Large intestine (tissue), 12 donors: ENCODE measurements at places on chromosomes 5 and 9. TPM values are rescaled to one million over a fixed set of nuclear protein-coding genes. Genes with fewer than 3 reads are reported as not detected.

The BTNL3 gene
- 158 TPM for polyA plus RNA-seq

The C9 gene
- 0.04 TPM for polyA plus RNA-seq

The SLC6A3 gene
- polyA plus RNA-seq, result 0.13 TPM

The ZNF608 gene
- polyA plus RNA-seq, result 44.2 TPM

DNA sequence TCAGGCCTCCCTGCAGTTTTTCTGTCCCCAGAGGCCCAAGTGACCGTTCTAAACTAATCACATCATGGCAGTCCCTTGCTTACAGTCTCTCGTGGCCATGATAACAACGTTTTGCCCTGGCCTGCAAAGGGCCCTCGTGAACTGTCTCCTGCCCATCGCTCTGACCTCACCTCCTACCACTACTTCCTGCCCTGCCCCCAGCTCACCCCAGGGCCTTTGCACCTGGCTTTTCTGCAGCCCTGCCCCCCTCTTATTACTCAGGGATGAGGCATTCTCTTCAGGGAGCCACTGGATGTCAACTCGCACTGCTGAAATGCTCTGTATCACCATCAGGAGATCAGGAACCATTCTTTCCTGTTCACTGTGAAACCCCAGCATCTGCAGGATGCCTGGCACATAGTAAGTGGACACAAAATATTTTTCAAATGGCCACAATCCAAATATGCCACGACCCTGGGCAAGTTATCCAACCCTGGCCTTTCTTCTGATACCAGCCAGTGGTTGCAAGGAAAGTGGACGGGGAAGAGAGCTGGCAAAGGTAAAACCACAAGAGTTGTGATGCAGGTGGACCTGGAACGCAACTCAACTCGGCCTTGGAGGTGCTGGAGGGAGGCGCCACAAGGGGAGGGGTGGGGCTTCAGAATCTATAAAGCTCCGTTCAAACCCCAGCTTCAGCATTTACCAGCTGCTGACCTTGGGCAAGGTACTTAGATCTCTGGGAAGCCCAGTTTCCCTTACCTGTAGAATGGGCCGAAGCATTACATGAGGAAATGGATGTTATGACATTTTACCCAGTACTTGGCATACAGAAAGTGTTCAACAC, 1.7 kb downstream of the SNCB start:
- no peak for DNase-seq

- no peak for DNase-seq
Measured at GRCh38 chr9:132894862-132895835, 16.5 kb downstream of the SPACA9 start.

DNA sequence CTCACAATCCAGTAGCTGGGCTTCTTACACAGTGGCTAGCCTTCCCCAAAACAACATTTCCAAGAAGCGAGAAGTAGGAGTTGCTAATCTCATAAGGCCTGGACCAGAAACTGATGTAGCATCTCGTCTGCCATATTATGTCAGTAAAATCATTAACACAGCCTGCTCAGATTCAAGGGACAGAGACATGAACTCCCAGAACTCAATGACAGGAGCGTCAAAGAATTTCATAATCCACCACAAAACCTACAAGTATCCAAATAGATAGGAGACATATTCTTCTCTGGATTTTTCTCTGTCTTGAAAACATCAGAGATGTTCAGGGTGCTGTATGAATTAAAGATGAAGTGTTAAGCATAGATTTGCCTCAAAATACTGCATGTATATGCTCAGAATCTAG, 457.6 kb upstream of the ACTBL2 start:
- DNase-seq, result no peak
